ENCODE measurements at places on chromosomes 13 and 19.

- DNase-seq = no peak
These were observed 321.0 kb downstream of the COG6 start for GRCh38 chr13:39976481-39976880.

DNA sequence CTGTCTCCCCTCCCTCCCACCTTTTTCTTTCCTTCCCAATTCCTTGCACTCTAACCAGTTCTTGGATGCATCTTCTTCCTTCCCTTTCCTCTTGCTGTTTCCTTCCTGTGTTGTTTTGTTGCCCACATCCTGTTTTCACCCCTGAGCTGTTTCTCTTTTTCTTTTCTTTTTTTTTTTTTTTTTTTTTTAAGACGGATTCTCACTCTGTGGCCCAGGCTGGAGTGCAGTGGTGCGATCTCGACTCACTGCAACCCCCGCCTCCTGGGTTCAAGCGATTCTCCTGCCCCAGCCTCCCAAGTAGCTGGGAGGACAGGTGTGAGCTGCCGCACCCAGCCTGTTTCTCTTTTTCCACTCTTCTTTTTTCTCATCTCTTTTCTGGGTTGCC lies 6.9 kb downstream of the MYADM start:
- DNase-seq = no peak

DNA sequence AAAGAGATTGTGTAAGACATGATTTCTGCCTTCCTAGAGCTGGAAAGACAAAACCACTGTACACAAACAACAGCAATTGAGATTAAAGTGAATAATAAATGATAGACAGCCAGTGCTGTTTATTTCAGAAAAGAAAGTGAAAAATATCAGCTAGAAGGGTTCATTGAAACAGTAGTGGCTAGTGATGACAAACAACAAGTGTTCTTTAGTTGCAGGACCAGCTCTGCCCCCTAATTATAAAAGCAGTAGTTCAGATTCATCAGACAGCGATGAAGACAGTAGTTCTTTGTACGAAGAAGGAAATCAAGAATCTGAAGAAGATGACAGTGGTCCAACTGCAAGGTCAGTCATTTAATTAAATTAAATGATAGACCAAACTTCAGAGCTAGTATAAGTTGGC lies 14.8 kb downstream of the GPALPP1 start:
- DNase-seq = no peak

DNA sequence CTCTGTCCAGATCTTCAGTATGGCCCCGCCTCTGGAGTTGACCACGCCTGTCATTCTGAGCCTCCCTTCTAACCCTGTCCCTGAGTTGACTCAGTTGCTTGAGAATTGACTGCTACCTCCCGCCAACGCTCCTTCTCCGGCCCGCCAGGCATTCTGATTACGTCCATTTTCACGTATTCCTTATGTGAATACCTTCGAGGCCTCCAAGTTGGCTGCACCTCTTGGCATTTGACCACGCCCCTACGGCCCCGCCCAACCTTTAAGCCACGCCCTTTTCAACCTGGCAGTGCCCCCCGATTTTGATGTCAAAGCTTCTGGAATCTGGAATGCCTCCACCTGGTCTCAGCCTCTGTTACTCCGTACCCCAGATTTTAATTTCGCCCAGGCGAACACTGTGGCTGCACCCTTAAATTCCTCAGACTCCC lies 1.7 kb upstream of the EML2 start:
- no peak for DNase-seq

GRCh38 chr13:73676550-73677047 lies 457.6 kb downstream of the KLF12 start:
- no peak for DNase-seq

- no peak for DNase-seq
These were observed 71.6 kb upstream of the ZDHHC20 start for GRCh38 chr13:21530656-21531055.

- DNase-seq = no peak
These were observed 38.2 kb upstream of the C1QTNF9 start for GRCh38 chr13:24271231-24271600.

- no peak for DNase-seq
These were observed at the start of gene RNASEH2B for GRCh38 chr13:50909605-50910484. Gene RNASEH2B (plus strand): TSS chr13:50909791. CDS start chr13:50910077, 286 bp downstream.

- peak; percentile 93 for DNase-seq
These were observed at the start of gene ACTN4 for GRCh38 chr19:38647368-38647965. Gene ACTN4 (plus strand): TSS chr19:38647649. CDS start chr19:38647746, 97 bp downstream.

DNA sequence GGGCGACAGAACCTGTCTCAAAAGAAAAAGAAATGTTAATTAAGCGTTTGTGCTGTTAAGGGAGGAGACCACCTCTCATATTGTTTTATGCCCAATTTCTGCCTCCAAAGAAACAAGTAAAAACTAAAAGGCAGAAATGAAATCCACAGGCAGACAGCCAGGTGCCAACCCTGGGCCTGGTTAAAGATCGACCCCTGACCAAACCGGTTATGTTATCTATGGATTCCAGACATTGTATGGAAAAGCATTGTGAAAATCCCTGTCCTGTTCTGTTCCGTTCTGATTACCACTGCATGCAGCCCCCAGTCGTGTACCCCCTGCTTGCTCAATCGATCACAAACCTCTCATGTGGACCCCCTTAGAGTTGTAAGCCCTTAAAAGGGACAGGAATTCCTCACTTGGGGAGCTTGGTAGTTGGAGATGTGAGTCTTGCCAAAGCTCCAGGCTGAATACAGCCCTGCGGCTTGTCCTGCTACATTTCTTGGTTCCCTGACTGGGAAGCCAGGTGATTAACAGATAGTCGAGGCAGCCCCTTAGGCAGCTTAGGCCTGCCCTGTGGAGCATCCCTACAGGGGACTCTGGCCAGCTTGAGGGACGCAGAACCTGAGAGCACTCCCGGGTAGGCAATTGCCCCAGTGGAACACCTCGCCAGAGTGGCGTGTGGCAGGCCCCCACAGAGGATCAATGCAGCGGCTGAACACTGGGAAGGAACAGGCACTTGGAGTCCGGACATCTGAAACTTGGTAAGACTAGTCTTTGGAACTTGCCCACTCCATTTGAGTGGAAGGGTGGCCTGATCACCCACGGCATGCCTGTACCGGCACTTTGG lies 748 bp upstream of the ZNF552 start:
- no peak for DNase-seq

DNA sequence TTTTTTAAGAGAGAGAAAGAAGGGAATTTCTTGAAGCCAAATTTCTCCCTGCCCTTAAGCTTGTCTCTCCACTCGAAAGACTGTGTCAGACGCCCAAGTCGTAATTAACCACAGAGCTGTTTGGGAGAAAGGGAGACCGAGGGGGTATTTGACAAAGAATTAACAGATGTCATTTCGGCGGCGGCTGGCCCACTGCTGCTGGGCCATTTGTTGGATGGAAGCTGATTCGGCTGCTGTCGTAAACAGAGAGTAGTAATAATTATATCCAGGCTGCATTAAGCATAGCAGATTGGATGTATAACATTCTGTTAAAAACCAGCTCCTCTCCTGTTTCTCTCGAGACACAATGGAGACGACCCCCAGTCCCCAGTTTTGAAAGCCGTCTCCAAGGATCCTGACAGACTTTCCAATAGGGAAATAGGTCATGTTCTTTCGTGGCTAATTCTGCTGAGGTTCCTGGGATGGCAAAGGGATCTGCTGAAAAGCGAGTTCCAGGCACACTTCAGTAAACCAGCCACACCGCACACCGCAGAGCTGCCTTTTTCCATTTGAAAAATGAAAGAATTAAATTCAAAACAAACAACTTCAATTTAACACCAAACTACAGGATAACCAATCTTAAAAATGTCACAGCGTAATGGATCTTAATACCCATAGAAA lies 71.5 kb downstream of the KCTD15 start:
- DNase-seq = no peak

DNA sequence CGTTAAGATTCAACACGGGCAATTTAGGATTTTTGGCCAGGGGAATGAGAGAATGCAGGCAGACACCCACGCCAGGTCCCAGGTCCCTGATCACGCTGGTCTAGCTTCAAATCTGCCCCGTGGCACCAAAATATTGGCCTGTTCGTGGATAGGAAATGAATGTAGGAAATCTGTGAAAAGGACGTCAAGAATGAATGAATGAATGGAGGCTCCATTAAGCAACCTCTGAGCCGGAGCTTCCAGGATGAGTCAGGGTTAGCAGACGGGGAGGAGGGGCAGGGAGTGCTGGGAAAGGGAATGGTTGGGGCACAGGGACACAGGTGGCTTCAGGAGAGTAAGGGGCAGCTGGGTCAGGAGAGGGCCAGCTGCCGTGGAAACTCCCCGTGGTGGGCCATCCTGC lies 4.2 kb downstream of the SULT2B1 start:
- no peak for DNase-seq

GRCh38 chr13:51222037-51222685 lies at the start of gene FAM124A:
Gene FAM124A (plus strand): TSS chr13:51222398. CDS start chr13:51222502, 104 bp downstream.
- no peak for DNase-seq

DNA sequence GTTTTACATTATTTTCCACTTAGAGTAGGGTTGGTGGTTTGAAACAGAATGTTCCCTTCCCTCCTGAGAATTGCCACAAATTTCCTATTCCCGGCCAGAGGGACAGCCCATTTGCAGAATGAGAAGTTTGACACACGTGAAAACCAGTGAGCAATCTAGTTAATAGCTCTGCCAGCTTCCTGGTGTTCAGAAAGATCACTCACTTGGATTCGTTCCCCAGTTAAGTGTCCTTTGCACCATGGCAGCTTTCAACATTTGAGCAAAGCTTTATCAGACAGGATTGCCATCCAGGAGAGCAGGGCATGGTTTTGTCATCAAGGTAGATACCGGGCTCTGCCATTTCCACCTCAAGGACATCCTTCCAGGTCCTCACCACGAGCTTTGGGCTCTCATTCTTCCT lies 28.2 kb downstream of the RASL11A start:
- no peak for DNase-seq

DNA sequence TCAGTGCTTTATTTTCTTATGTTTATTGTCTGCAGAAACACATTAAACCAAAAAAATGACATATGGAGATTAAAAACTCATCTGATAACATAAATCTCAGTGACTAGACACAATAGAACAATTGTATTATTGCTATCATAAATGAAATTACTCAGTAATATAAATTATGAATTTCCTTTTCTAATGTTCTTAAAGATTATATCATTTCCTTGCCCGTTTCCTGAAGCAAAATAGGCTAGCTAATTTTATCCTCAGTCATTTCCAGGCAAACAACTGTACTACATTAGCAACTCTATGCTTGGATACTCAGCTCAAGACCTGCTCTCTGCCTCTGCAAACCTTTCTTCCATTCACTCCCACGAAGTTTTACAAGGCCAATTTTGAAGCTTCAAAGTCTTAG lies 61.2 kb downstream of the RFC3 start:
- DNase-seq = no peak

DNA sequence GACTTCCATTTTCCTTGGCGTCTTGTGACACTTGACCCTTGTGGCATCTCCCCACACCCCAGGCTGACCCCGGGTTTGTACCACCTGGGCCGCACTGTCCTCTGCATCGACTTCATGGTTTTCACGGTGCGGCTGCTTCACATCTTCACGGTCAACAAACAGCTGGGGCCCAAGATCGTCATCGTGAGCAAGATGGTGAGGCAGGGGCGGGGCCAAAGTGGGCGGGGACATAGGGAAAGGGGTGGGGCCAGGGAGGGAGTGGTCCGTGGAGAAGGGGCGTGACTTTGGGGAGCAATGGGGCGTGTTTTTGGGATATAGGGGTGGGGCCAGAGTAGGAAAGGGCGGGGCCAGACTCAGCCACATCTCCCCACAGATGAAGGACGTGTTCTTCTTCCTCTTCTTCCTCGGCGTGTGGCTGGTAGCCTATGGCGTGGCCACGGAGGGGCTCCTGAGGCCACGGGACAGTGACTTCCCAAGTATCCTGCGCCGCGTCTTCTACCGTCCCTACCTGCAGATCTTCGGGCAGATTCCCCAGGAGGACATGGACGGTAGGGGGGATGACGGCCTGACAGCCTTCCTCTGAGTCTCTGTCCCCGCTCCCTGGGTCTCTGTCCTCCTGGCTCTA lies 42.8 kb downstream of the TRPM4 start:
- DNase-seq = no peak

DNA sequence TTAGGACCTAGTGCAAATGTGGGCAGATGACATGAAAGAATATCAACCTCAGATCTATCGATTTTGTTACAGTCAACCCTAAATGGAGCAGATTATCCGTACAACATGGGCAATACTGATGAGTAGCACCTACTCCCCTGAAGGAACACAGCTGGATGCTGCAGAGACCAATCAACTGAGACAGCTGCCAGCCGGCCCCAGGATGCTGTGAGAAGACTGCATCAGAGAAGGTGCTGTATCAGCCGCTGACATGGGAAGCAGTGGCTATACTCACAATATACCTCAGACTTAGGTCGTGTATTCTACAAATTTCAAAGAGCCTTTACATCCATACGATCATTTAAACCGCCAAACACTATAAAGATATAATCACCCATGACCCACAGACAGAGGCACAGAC lies 95.9 kb upstream of the FNDC3A start:
- no peak for DNase-seq

DNA sequence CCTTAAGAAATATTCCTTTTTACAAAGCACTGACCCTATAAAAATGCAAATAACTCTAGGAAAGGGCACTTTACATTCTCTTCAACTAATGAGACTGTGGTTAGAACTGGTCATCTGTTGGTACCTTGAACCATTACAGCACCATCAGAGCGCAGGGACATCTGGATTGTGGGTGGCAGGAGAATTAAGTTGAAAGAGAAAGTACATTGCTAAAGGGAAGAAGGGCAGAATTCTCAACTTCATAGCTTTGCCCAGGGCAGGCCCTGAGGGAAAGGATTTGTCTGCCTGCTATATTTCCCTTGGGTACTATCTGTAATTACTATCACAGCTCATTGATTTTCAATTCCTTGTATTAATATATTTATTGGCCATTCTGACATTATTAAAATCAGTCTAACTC lies 196.8 kb downstream of the KLF12 start:
- no peak for DNase-seq

GRCh38 chr13:74987124-74987690 lies 494.8 kb downstream of the TBC1D4 start:
- DNase-seq = no peak

- DNase-seq = no peak
These were observed 792.9 kb downstream of the LIG4 start for GRCh38 chr13:107422421-107422820.

GRCh38 chr19:41299046-41299754 lies 10.8 kb upstream of the CCDC97 start:
- DNase-seq = no peak

DNA sequence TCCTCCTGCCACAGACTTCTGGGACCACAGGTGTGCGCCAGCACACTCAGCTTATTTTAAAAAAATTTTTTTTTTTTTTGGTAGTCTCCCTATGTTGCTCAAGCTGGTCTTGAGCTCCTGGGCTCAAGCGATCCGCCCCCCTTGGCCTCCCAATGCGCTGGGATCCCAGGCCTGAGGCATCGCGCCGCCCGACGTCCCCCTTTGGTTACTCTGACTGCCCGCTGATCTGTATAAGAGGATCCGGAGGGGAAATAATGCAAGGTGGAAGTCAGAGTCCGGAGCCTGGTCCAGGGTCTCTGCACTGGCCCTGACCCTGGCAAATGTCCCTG lies 486 bp upstream of the ZNF805 start:
- DNase-seq = no peak
